Activated CD4-positive, alpha-beta T cell treated with anti-CD3 and anti-CD28 coated beads, Interleukin-2, amount 50 U/mL, for 1 hour (primary cell): ENCODE measurements at places on chromosomes 5 and 9.

DNA sequence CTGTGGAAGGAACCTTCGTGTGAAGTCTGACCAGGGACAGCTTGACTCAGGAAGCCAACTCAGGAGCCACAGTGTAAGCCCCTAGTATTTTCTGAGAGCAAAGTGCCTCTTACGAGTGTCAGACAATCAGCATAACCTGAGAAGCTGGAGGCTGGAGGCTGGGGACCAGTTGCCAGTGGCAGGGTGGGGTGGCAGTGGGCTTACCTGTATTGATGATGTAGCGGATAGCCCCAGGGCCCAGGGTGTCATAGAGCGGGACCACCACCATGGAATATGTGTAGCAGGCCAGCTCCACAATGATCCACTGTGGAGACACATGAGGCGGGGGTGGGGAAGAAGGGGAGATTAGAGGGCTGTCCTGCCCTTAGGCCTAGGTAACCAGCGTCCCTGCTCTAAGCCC, 22.9 kb downstream of the ACSL6 start:
- no peak for DNase-seq

- DNase-seq = no peak
These were observed 47.3 kb upstream of the TRMT10B start for GRCh38 chr9:37706290-37706689.

DNA sequence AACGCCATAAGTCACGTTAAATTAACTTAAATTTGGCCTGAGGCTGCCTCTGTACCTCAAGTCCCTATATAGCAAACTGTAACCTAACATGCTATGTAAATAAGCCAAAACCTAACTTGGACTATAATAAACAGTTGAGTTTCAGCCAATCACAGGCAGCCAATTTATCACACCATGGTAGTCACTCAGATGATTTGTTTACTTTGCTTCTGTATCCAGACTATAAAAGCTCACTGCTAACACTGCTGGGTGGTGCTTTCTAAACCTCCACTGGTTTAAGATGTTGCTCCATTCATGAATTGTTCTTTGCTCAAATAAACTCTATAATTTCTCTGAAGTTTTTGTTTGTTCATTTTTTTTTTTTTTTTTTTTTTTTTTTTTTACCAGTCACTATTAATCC, 62.8 kb downstream of the TRPM3 start:
- DNase-seq = no peak

DNA sequence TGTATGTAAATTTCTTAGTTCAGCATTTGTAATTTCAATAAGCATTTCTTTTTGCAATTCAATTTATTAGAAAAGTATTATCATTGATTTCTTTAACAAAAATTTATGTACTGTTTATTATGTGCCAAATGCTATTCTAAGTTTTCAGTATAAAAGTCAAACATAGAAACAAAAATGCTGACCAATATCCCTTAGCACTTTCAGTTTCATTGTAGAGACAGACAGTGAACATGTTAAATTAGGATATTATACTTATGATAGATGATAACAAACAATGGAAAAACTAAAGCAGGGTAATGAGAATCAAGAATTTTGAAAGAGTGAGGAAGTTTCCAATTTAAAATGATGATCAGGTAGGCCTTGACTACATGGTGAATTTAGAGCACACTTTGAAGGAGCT, 1106.0 kb downstream of the TAF11L14 start:
- DNase-seq = no peak

DNA sequence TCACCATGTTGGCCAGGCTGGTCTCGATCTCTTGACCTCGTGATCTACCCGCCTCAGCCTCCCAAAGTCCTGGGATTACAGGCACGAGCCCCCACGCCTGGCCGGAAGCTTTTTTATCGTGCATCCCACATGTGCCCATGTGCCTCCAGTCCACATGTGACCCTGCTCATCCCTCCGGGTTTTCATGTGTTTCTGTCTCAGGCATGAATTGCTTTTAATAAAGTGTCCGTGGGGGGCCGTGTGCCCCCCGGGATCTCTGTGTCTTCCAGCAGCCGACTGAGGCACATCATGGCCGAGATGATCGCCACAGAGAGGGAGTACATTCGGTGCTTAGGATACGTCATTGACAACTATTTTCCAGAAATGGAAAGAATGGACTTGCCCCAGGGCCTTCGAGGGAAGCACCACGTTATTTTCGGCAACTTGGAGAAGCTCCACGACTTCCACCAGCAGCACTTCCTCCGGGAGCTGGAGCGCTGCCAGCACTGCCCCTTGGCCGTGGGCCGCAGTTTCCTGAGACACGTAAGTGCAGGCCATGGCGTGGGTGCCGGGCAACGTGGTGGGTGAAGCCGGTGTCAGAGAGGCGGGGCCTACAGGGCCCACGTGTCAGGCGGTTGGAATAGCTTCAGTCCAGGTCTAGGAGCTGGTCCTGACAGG, 22.1 kb upstream of the LRRC14B start:
- no peak for DNase-seq

DNA sequence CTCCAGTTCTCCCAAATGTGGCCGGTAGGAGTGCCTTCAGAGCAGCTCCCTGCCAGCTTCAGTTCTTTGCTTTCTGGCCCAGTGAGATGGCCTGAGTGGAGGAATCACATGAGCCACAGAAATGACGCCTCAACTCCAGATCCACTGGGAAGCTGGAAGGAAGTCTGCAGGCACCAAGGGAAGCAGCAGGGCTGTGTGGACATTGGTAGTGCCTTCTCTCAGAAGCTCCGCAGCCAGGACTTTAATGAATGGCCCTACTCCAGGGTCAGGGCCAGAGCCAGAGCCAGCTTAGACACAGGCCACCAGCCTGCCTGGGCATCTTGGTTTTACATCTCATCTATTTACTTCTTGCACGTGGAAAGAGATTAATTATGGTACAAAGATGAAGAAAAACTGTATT, 12.0 kb upstream of the PSMB7 start:
- DNase-seq = no peak

DNA sequence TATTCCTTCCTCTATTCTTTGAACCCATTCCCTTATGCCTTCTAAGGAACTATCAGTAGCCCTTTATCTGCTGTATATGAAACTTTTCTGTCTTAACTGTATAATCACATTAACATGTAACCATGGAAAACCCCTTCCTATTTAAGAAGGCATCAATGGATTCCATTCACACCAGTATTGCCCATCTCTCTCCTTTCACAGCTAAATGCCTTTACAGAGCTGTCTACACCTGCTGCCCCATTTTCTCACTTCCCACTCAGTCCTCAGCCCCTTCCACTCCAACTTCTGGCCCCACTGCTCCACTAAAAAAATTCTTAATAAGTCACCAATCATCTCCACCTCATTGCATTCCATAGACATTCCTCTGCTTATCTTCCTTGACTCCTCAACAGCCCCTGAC, 50.8 kb downstream of the SEC61B start:
- DNase-seq = no peak

- DNase-seq = peak; percentile 76
These were observed 14.3 kb downstream of the GBGT1 start for GRCh38 chr9:133149130-133150015.

DNA sequence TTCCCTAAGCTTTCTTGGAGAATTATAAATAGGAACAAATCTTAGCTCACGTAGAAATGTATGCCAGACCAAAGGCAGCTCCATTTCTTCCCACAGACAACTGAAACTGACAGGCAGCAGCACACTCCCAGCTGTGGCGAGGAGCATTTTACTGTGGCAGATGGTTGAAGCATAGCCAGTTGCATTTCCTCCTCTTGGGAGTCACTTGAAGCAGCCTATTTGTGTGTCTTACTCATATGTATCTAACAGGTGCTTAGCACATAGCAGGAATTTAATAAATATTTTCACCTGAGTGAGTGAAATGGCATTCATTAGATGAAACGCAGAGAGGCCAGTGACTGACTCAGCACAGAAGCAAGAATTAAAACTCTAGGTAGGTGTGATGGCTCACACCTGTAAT, 12.3 kb upstream of the MTMR12 start:
- DNase-seq = no peak

DNA sequence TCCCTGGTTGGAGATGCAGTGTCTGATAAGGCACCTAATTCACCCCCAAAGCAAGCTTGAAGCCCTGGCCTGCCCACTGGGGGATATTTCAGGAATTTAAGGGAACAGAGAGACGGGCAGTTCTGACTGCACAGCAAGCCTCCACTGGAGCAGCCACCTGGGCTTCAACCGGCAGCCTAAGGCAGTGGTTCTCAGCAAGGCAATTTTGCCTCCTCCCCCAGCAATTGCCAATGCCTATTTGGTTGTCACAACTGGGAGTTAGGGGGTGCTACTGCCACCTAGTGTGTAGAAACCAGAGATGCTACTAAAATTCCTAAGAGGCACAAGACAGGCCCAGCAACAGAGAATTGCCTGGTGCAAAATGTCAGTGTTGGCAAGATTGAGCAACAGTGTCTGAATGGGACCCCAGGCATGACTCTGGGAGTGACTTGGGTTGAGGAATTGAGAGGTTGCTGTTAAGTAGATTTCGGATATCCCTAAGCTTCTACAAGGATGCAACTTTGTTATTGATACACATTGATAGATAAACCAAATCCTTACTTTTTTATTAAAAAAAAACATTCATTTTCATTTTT, 58.7 kb upstream of the CTSL start:
- no peak for DNase-seq

DNA sequence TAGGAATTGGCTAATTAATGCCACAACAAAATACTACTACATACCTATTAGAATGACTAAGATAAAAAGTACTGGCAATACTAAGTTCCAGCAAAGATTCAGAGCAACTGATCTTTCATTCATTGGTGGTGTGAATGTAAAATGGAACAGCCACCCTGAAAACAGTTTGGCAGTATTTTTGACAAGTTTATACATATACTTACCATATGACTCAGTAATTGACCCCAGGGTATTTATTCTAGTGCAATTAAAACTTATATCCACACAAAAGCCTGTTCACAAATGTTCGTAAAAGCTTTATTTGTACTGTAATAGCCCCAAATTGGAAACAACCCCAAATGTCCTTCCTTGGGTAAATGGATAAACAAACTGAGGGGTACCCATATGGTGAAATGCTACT, 270.8 kb upstream of the ACTBL2 start:
- no peak for DNase-seq

- DNase-seq = no peak
These were observed 215.3 kb downstream of the MLLT3 start for GRCh38 chr9:20407013-20407412.
